ENCODE measurements at places on chromosomes 3 and 15.
A peak's percentile ranks its signal among the peaks of the same experiment; 100 is the strongest.

GRCh38 chr3:120093119-120093910, 932 bp downstream of the GSK3B start:
- DNase-seq, result peak; percentile 73

DNA sequence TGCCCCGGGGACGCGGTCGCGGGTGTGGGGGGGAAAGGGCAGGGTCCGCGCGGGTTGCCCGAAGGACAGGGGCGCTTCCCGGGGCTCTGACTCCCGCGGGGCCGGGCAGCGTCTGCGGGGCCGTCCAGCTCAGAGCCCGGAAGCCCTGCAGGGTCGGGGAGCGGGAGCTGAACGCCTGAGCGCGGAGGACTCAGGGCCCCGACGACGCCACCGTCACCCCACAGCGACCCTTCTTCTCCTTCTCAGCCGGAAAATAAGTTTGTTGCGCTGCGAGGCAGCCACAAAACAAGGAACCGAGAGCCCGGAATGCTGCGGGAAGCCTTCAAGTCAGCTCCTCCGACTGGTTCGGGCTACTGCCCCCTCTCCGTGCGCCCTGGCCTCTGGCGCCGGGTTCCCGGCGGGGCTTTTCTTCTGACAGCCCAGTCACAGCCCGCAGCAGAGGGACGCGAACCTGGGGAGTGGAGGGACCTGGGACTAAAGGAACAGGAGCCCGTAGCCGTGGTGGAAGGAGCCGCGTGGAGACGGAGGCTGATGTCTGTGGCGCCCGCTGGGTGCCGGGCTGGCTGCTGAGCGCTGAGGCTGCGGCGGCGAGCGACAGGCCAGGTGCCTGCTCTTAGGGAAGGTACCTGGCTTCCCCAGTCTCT, 484 bp downstream of the CNTN4 start:
- no peak for DNase-seq

DNA sequence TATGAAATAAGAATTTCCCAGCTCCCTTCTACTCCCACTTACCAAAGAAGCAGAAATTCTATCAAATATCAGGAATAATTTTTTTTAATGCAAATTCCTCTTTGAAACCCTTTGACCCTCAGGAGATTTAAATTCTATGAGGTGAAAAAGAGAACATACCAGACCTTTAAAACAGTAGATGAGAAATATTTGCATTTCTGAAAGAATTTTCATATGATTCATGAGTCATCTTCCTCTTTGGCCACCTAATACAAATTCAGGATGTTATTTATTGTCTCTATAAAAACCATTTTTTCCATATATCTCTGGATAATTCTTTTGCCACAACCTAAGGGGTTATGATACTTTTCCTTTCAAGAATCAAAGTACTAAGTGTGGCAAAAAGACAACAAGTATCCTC, 67.3 kb upstream of the ST3GAL6 start:
- DNase-seq, result no peak

DNA sequence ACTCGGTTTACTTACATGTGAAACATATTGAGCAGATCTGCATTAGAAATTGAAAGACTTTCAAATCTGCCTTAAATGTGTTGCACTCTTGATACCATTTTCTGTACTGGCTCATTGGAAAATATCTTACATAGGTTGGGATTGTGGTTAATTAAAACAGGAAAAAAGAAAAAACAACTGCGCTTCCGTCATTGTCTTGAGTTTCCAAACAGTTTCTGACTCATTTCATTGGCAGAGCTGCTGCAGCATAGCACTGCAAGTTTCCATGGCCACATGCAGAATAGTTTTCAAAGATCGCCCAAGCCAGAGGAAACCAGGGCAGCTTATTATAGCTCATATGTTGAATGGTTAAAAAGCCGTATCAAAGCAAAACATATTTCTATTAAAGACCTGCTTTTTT, 446.6 kb upstream of the BCHE start:
- DNase-seq, result no peak

DNA sequence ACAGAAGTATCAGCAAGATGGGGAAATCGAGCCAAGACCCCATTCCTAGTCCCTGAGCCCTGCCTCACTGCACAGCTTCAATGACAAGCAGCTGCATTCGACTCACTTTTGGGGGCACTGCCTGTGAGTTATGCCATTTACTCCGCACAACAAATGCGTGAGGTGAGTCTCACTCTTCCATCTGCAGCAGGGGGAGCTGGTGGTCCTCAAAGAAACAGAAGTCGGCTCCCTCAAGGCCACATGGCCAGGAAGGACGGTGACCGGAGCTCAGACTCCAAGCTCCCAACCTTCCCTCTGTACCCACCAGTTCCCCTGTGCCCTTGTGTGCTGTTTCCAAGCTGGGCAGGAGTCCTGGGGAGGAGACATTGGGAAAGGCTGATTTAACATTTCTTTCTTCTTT, 127.7 kb upstream of the IQSEC1 start:
- no peak for DNase-seq

DNA sequence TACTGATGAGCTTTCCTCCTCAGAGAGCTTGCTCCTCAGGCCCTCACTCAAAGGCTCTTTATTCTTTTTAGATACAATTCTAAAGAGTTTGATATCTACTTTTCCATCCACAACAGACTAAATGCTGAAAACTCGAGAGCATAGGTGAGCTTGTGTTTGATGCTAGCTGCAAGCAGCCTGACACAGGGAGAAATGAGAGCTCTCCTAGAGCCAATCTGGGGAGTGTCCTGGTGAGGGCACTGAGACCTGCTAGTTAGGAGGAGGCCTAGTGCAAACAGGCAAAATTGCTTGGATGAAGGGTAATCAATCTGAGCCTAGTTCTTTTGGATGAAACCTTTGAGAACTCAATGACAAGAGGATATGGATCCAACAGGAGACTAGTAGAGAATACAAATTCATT, 300.8 kb downstream of the ZBTB20 start:
- no peak for DNase-seq

DNA sequence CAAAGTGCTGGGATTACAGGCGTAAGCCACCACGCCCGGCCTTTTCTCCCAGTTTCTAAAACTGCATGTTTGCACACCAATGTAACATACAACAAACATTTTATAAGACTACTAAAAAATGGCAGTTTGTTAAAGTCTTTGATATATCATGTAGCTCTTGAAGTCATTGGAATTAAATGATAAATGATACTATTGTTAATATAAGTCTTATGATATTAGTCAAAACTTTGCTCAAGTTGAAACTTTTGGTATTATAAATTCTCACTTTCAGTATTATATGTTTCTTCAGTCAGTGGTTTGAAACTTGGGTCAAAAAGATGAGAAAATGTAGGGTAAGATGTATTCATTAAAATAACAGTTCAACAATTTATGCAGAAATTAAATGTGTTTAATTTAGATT, 117.6 kb upstream of the TBL1XR1 start:
- no peak for DNase-seq

DNA sequence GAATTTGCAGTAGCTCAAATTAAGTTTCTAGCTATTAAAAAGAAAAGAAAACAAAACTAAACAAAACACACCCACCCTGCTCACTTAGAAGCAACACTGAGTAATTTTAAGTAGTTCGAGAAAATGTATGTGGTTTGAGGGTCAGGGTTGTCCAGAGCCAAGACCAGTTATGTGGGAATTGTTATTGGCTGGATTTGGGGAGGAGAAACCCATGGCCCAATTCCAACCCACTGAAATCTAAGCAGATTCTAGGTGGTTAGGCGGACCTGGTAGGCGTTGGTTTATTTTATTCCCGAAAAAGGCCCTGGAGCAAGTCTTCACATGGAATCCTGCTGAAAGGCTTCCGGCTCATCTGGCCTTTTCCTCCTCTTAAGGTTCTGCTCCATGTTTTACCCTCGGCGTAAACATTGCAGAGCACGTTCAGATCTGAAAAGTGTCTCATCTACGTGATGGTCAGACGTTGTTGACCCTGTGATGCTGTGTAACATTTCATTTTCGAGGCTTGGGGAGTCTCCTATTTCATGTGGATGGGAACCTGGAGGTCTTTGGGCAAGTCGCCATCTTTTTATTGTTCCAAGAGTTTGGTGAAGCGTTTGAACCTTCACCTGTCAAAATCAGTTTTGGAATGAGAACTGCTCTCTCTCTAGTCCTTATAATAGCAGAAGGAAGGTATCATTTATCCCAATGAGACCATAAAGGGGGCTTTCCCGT, 64.0 kb downstream of the FLNB start:
- DNase-seq, result no peak

DNA sequence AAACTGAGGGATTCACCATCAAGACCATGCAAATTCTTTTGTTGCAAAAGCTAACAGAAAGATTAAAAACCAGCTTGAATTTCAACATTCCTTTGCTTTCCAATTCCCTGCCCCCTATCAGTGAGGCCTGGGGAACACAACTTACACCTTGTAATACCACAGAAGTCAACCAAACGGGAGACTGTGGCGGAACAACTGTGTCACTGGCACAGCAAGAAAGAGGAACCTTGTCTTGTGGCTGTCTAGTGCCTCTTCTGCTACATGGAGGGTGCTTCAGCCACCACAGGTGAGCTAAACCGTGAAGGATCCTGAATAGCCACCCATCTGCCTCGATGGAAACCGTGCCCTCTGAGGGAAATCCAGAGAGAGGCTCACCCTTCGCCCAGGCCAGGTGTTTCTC, 11.4 kb downstream of the CCDC12 start:
- DNase-seq, result no peak

DNA sequence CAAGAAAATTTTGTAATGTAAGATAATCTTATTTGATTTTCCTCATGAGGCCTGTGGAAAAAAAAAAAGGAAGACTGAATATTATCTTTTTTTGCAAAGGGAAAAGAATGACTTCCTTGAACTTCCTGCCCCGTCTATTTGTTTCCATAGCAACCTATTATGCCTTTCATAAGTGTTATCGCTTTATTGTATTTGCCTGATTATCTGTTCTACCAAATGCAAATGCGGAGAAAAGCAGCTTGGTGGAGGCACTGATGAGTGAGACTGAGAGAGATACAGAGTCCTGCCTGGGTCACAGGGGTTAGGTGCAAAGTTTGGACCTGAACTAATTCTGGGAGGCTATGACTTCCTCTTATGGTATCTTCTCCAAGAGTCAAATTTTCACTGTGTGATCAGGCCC, 334.0 kb upstream of the KCNMB2 start:
- DNase-seq, result no peak

- no peak for DNase-seq
Measured at GRCh38 chr3:160210799-160211221, 14.4 kb upstream of the C3orf80 start.

DNA sequence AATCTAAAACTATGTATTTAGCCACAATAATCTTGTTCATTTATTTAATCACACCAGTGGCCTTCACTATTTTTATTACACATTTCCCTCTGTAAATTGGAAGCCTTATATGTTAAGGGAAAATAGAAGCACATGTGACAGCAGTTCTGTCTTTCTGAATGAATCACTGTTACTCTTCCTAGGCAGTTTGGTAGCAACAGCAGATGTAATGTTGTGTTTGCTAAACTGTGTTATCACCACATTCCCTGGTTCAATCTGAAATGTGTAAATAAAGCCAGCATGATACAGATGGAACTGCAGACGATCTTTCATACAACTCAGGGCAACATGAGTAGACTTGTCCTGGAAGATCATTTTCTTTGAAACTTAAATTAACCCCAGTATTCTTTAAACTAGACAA, 220.1 kb downstream of the MCTP2 start:
- no peak for DNase-seq

DNA sequence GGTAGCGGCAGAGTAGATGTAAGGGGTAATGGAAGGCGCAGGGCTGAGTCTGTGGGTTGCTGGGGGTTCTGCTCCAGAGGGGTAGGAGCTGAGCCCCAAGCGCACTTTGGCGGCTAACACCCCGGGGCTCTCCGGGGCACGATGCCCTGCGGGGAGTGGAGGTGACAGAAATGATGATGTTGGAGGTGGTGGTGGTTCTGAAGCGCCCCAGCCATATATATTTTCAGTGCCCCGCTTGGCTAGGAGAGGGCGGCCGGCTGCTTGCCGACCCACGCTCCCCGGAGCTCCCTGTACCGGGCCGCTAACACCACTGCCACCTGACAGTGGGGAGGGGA, 9.7 kb downstream of the ZIC4 start:
- no peak for DNase-seq

- no peak for DNase-seq
Measured at GRCh38 chr15:74333662-74334061, 33.8 kb downstream of the CYP11A1 start.

- DNase-seq, result peak; percentile 76
Measured at GRCh38 chr3:60017631-60018030, 967.8 kb upstream of the CFAP20DC start.

DNA sequence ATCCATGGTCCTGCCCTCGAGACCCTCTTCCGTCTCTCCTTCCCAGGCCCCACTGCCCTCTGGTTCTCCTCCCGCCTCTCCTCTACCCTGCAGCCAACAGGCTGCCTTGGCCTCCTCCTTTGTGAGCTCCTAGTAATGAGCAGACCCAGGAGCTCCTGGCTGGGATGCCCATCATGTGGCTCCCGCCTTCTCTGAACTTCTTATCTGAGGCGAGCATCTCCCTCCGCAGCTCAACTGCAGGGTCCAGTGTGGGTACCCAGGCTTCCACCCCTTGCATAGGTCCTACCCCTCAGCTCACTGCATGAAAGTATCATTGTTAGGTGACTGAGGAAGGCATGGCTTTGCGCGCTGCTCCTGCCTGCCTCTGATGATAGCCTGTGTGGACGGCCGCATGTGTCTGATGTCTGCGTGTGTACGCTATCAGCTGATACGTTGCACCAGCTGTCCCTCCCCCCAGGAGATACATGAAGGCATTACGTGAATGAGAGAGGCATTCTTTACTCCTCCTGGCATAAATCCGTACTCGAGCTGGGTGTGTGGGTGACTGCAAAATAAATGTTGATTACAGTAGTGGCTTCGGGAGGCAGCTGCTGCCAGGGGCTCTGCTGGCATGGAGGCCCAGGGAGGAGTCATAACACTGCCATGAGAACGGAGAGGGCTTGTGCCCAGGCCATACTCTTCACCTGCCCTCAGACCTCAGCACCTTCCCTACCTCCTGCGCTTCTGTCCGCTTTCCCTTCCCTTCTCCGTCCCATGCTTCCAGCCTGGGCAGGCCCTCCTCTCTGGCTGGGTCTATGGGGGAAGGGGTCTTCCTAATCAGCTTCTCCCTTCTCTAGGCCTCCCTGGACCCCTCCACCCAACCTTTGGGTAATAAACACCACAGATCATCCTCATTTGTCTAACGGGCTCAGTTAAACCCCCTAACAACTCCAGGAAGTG, 48.8 kb downstream of the ZNF710 start:
- DNase-seq, result no peak

- no peak for DNase-seq
Measured at GRCh38 chr3:169150343-169150742, 513.2 kb downstream of the MECOM start.

- DNase-seq, result no peak
Measured at GRCh38 chr3:100603469-100603868, 5.9 kb upstream of the ADGRG7 start.

DNA sequence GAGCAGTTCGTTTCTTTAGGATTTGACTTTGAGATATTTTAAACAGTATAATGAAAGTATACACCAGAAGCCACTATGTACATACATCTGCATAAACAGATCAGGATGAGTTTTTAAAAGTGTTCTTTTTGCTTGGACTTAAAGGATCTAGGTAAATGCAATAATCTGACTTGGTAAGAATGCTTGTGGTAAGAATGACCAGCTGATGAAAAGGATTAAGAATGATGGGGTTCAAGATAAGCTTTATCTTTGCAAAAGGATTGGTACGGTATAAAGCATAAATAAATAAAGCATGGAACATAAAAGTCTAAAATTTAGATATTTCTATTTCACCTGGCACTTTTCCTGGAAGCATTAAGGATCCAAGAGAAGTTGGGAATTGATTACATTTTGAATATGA, 9.8 kb upstream of the MME start:
- no peak for DNase-seq

GRCh38 chr3:73622091-73622805, 2.5 kb downstream of the PDZRN3 start:
- no peak for DNase-seq

All from activated effector memory CD4-positive, alpha-beta T cell treated with anti-CD3 and anti-CD28 coated beads, Interleukin-2, amount 50 U/mL, for 16 hours (primary cell).